ENCODE measurements at places on chromosomes 3 and 15. TPM values are rescaled to one million over a fixed set of nuclear protein-coding genes. Genes with fewer than 3 reads are reported as not detected.

CX3CR1 gene
- 0.03 TPM for total RNA-seq

ISL2 gene
- not detected for total RNA-seq

SLC22A14 gene
- 0.03 TPM for total RNA-seq

PRKCI gene
- total RNA-seq: 74.5 TPM

ABI3BP gene
- total RNA-seq: not detected

SLC27A2 gene
- 1.6 TPM for total RNA-seq

HYAL1 gene
- 5.4 TPM for total RNA-seq

DNAH12 gene
- not detected for total RNA-seq

TF gene
- under 0.01 TPM for total RNA-seq

CORO2B gene
- total RNA-seq: 5.4 TPM

PIGZ gene
- total RNA-seq: 1.2 TPM

WDR82 gene
- total RNA-seq: 63.8 TPM

LDHAL6B gene
- total RNA-seq: not detected

U2SURP gene
- total RNA-seq: 139 TPM

SPATA12 gene
- total RNA-seq: not detected

COL7A1 gene
- total RNA-seq: 29.4 TPM

EPHB3 gene
- total RNA-seq: 8.4 TPM

SENP2 gene
- 23.9 TPM for total RNA-seq

KLHL6 gene
- total RNA-seq: 0.33 TPM

ZNF501 gene
- 0.04 TPM for total RNA-seq

SLC12A1 gene
- 0.26 TPM for total RNA-seq

LXN gene
- total RNA-seq: 7.8 TPM

GNB4 gene
- 56.1 TPM for total RNA-seq

ACTC1 gene
- 2.0 TPM for total RNA-seq

AGBL1 gene
- total RNA-seq: not detected

REC114 gene
- total RNA-seq: not detected

PLS1 gene
- total RNA-seq: 13.8 TPM

GABRR3 gene
- total RNA-seq: not detected

PRR20G gene
- not detected for total RNA-seq

STARD5 gene
- total RNA-seq: 3.4 TPM

PEX5L gene
- 1.9 TPM for total RNA-seq

SLC6A11 gene
- total RNA-seq: 0.24 TPM

KIF23 gene
- 68.6 TPM for total RNA-seq

BSN gene
- total RNA-seq: 1.1 TPM
